H7 (cell line): ENCODE measurements at places on chromosomes 12 and 14. TPM values are rescaled to one million over a fixed set of nuclear protein-coding genes. Genes with fewer than 3 reads are reported as not detected.

GRCh38 chr14:51869411-51870100, 9.1 kb downstream of the GNG2 start:
- DNase-seq = no peak

GRCh38 chr12:108833757-108834472, 23.5 kb downstream of the SSH1 start:
- no peak for DNase-seq

GRCh38 chr14:38022775-38023174, 184.9 kb upstream of the SSTR1 start:
- DNase-seq = no peak

DNA sequence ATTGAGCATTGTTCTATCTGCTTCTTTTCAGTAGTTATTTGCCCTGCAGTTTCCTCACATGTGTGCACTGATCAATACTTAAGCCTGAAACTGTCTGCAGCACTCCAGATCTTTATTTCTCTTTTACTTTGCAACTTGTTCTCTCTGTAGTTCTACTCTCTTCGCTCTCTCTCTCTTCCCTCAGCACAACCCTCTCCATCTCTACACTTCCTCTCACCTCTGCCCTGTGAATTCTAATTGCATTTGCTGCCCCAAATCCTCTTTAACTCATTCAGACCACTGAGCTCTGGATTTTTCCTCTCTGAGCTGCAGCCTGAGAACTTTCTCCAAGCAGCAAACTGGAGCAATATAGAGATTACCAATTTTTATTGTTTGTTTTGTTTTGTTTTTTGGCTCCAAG, 1035.5 kb downstream of the FSCB start:
- DNase-seq = no peak

GRCh38 chr12:124273630-124274029, 21.3 kb upstream of the RFLNA start:
- DNase-seq = peak; percentile 82

- DNase-seq = no peak
Measured at GRCh38 chr14:20686386-20687143, 2.0 kb upstream of the ANG start.

- DNase-seq = no peak
Measured at GRCh38 chr14:58078068-58078467, 73.9 kb downstream of the ARMH4 start.

- no peak for DNase-seq
Measured at GRCh38 chr14:68300608-68301007, 481.0 kb downstream of the RAD51B start.

DNA sequence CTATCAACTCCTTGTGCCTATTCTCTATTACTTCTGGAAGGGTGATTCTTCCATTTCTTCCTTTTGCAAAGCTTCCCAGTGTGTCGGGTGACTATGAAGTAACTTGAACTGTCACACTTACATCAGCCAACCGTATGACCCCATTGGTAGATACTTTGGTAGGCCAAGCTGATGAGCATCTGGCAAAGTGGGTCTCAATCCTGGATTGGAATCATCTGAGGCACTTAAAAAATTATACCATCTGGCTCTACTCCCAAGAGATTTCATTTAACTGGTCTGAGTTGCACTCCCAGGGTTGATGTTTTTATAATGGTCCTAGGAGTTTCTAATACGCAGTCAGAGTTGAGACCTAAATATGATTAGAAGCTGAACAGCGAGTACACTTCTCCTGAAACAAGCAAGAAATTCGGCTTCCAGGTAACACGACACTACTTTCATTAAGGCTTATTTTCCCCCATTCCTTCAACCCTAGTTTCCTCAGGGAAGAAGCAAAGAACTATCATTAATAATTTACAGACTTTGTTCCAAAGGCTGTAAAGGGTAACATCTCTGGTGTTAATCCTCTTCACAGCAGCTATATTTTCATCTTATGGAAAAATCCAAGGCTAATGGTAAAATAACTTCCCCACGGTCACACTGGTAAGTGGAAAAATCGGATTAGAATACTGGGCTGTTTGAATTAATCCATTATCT, 76.8 kb downstream of the PDE6H start:
- no peak for DNase-seq

Gene AMIGO2
- total RNA-seq = 10.3 and 15.3 TPM in 2 replicates

Gene LGMN
- 57.4 and 60.6 TPM in 2 replicates for total RNA-seq
